ENCODE measurements at places on chromosomes 7 and 10. TPM values are rescaled to one million over a fixed set of nuclear protein-coding genes. Genes with fewer than 3 reads are reported as not detected.

Gene EPHB6
- polyA plus RNA-seq: 26.2 TPM

- no peak for DNase-seq
Observed at GRCh38 chr7:91940171-91940570, 491 bp upstream of the AKAP9 start.

Gene LIPF
- 7.6 TPM for polyA plus RNA-seq

Gene HMX2
- polyA plus RNA-seq: 0.12 TPM

Gene SFMBT2
- polyA plus RNA-seq: 0.45 TPM

Gene HABP2
- 0.89 TPM for polyA plus RNA-seq

GRCh38 chr10:68082872-68083271 is 7.8 kb upstream of the HERC4 start:
- peak; percentile 12 for DNase-seq

DNA sequence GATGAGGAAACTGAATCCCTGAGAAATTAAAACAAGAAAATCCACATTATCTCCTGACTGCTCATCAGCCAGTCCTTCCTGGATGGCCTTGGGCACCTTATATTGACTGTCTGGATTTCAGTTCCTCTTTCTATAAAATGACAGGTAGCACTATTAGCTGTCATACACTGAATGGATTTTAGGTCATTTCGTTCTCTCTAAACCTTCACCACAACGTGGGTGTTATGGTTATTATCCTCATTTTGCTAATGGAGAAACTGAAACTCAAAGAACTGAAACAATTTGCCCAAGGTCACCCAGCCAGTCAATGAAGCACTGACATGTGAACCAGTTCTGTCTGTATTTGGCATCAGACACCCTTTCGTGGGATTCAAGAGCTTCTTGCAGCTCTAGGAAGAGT is 193.8 kb downstream of the CYP26A1 start:
- DNase-seq: no peak

DNA sequence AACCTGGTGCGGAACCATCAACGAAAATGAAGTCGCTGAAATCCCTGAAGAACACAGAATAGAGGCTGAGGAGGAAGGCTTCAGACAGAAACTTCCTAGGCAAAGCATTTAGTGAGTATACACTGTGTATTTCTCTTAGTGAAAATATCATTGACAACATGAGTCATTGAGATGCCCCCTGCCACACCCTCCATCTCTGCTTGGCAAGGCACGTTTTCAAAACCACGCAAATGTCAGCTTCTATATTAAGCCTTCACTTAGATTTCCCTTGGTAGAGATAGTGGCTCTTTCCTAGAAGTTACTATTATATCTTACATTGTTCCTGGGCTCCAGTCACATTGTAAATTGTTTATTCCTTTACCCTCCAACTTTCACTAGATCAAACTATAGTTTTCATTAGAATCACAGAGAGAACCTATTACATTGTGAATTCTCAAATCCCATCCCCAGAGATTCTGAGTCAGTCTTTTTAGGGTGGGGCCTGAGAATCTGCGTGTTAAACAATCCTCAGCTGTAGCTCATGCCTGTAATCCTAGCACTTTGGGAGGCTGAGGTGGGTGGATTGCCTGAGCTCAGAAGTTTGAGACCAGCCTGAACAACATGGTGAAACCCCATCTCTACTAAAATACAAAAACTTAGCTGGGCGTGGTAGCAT is 4.6 kb upstream of the SKAP2 start:
- no peak for DNase-seq

- no peak for DNase-seq
Observed at GRCh38 chr10:85851934-85852333, 514.7 kb downstream of the GRID1 start.

Gene CHAT
- polyA plus RNA-seq: 0.81 TPM

Gene PTPRZ1
- 3.5 TPM for polyA plus RNA-seq

Gene AGBL3
- 0.89 TPM for polyA plus RNA-seq

GRCh38 chr10:79586933-79587332 is 23.8 kb upstream of the SFTPA1 start:
- no peak for DNase-seq

GRCh38 chr7:2896131-2896530 is 52.0 kb upstream of the GNA12 start:
- DNase-seq: no peak

- DNase-seq: no peak
Observed at GRCh38 chr7:139563856-139564255, 40.4 kb downstream of the CLEC2L start.

DNA sequence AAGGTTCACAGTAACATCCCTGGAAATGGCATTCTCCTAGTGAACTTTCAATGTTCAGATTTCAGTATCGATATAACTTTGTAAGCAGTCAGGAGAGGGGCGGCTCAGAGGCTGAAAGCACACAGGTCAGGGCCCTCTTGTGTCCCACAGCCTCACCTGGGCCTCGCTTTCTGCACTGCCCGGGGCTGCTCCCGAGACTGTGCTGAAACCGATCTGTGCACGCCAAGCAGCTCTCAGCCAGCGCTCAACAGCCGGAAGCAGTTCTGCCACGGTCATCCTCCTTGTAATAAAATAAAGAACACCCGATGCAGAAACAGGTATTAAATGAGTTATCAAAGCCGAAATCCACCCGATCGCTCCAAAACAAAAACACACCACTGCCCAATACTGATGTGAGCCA is 106.0 kb downstream of the DIP2C start:
- no peak for DNase-seq

Gene CYP3A7
- 1.3 TPM for polyA plus RNA-seq

DNA sequence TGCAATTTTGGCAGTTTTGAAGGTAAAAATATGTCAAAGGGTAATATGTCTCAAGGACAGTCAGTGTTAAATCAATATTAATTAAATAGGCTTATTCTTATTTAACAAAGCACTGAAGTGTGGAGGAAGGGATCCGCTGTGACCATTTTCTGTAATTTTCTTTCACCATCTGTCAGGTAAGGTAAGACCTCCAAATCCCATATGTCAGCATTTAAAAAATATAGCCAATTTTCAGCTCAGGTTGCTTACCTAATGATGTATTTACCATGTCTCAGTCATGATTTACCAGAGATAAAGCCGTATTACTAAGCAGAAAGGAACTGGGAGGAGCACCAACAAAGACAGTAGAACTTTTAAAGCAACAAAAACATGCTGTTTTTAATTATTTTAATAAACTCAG is 683.9 kb downstream of the CCSER2 start:
- no peak for DNase-seq

DNA sequence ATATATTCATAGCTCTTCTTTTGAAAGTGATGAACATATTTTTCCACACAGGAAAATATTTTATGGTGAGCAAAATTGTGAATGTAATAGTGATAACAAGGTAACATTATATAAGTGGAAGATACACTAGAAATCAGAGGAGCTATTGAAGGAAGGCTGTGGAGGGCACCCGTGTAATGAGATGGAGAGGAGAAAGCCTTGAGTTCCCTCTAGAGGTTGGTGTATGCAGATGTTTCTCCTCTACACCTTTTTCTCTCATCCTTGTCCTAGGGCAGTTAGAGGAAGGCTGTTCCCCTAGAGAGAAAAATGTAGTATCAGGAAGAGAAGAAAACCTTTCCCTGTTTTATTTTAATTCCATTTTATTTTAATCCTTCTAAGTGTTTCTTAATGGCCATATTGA is 54.6 kb upstream of the NRG3 start:
- DNase-seq: no peak

Gene SRPK2
- 24.7 TPM for polyA plus RNA-seq

GRCh38 chr7:74219416-74219815 is 9.6 kb downstream of the LAT2 start:
- no peak for DNase-seq

DNA sequence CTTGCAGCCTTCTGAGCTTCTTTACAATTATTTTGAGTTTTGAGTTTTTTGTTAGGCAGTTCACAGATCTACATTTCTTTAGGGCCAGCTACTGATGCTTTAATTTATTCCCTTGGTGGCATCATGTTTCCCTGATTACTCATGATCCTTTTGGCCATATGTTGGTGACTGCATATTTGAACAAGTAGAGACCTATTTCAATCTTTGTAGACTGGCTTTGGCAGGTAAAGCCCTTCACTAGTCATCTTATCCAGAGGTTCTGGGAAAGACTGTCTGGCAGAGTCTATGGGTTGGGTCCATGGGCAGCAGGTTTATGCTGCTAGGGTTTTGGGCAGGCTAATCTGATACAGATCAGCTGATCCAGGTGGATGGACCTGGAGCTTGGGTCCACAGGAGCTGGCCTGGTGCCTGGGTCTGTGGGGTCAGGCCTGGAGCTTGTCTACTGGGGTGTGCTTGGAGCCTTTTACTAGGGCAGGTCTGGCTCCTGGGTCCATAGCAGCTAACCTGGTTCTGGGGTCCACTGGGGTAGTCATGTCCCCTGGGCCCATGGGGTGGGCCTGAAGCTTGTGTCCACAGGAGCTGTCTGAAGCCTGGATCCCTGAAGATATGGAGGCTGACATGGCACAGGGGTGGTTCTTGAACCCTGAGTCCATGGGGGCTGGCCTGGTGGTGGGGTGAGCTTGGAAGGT is 72.7 kb downstream of the GPR85 start:
- DNase-seq: no peak

Gene UNC5B
- 2.5 TPM for polyA plus RNA-seq

Gene IGFBP3
- 108 TPM for polyA plus RNA-seq

Gene CTAGE8
- polyA plus RNA-seq: 6.0 TPM

Gene CD36
- 40.5 TPM for polyA plus RNA-seq

Gene FBXO24
- 0.55 TPM for polyA plus RNA-seq

Gene DLX6
- polyA plus RNA-seq: not detected

All from small intestine (tissue), 16 donors.